ENCODE measurements at places on chromosomes 1 and 21.

- no peak for DNase-seq
Measured at GRCh38 chr1:152679459-152679858, 4.4 kb downstream of the LCE2C start.

- DNase-seq: no peak
Measured at GRCh38 chr1:15158506-15159165, 5.1 kb downstream of the TMEM51 start.

- DNase-seq: no peak
Measured at GRCh38 chr1:220825819-220826551, 39.3 kb downstream of the MTARC1 start.

DNA sequence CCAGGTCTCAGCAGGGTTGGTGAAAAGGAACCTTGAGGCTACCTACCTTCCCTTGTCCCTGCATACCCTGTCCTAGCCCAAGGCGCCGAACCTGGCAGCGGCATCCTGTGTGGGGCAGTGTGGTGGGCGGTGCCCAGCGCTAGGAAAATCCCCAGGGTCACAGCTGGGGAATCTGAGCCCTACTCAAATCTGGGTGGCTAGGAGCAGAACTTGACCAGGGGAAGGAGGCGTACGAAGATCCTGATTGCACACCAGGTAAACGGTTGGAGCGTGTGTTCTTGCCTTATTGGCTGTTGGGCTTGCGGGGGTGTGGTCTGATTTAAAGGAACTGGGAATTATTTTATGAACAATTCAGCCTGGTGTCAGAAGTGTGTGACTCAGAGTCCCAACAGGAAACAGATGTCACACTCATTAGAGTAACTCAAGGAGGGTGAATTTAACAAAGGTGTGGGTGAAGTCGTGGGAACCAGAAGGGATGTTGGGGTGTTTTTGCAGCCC is 118.6 kb downstream of the LRIG2 start:
- no peak for DNase-seq

DNA sequence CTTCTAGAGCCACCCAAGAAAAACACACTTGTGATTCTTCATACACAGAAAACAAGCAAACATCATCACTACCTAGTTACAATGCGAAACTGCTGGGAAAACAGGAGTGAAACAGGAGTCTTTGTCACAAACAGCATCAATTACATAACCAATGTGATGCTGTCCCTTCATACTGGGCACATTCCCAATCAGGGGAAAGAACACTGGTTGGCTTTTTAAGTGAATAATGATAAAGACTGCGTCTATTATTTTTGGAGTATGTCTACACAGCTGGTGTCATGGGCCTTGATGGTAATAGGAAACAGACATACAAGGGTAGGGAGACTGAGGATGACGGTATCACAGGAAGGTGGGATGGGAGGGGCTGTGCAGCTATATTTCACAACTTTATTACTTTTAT is 43.3 kb downstream of the SIPA1L2 start:
- no peak for DNase-seq

GRCh38 chr1:12593621-12594066 is 24.4 kb downstream of the DHRS3 start:
- DNase-seq: no peak

- no peak for DNase-seq
Measured at GRCh38 chr1:207058878-207059867, 6.1 kb downstream of the PFKFB2 start.

- no peak for DNase-seq
Measured at GRCh38 chr1:199809311-199809710, 218.2 kb upstream of the NR5A2 start.

- no peak for DNase-seq
Measured at GRCh38 chr1:95003433-95003738, 69.4 kb downstream of the ALG14 start.

GRCh38 chr21:31918250-31918775 is 45.5 kb downstream of the HUNK start:
- DNase-seq: no peak

DNA sequence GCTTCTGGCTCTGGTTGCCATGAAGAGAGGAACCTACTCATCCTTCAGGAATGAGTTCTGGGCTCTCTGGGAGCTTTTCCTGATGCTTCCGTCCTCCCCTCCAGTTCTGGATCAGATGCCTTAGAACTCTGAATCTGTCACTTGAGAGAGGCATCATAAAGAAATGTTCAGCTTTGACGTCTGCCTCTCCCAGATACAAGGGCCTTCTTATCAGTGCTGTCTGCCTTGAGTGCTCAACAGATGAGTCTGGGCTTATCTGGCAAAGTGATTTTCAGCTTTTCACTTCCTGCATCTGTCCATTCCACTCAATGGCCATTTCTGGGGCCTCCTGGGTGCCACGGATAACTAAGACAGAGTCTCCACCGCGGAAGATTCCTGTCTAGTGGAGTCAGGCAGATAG is 12.3 kb upstream of the OTUD3 start:
- no peak for DNase-seq

- no peak for DNase-seq
Measured at GRCh38 chr1:209570743-209571142, 12.8 kb upstream of the CAMK1G start.

DNA sequence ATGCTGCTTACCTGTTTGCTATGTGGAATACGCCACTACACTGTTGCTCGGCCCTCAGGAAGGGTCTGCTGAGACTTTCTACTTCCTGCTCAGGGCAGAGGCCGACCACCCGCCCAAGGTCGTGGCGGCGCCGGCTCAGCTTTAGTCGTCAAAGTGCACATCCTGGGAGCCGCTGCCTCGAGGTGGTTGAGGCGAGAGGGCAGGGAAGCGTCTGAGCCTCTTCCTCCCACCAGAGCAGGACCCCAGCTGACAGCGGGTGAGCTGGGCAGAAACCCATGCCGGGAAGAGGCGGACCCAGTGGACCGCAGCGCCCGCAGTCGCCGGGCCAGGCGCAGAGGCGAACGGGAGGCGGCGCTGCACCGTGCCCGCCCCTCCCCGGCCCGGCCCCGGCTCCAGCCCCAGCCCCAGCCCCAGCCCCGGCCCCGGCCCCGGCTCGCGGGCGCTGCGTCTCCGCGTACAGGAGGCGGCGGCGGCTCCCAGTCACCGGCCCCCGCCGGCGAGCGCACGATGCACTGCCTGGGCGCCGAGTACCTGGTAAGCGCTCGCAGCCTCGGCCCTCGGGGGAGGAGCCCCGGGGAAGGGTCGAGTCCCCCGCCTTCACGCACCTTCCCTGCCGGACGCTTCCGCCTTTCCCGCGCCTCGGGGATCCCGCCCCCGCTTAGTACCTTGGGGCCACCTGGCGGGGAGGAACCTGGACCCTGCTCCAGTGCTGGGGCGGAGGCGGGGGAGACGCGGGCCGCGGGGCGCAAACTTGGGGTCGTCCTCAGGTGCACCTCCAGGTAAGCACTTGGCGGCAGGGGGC is at the start of gene SLC44A3:
Gene SLC44A3, plus strand, starts transcription at position 413 of the 802 bp plus-strand sequence. Its CDS starts 95 bp downstream, at position 508.
- no peak for DNase-seq

- DNase-seq: no peak
Measured at GRCh38 chr1:215115760-215116159, 33.2 kb downstream of the KCNK2 start.

DNA sequence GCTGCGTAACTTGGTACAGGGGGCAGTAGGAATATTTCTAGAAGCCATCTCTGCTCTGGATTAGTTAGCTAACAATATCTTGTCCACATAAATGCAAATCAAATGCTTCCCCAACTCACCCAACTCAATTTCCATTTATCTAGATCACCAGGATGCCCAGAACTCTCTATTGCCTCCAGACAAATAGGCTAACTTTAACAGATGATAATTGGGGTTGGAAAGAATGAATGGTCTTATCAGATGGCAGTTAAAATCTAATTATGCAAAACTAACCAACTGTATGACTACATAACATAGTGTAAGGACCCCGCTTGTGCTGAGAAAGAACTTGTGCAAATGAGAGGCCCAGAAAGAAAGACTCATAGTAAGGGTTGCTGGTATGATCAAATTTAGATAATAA is 1024.8 kb downstream of the PLA2G4A start:
- no peak for DNase-seq

DNA sequence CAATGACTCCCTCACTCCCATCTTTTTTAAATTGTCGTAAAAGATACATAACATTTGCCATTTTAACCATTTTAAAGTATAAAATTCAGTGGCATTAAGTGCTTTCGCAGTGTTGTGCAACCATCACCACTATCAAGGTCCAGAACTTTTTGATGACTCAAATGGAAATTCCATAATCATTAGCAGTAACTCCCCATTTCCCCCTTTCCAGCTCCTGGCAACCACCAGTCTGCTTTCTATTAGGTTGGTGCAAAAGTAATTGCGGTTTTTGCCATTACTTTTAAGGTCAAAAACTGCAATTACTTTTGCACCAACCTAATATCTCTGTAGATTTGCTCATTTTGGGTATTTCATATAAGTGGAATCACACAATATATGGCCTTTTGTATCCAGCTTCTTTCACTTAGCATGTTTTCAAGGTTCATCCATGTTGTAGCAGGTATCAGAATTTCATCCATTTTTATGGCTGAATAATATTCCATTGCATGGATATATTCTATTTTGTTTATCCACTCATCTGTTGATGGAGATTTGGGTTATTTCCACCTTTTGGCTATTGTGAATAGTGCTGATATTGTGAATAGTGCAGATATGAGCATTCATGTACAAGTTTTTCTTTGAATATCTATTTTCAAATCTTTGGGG is 159.7 kb downstream of the HIVEP3 start:
- no peak for DNase-seq

- DNase-seq: no peak
Measured at GRCh38 chr1:175552306-175552705, 191.1 kb downstream of the TNR start.

GRCh38 chr1:205344066-205344928 is 12.4 kb downstream of the KLHDC8A start:
- no peak for DNase-seq

GRCh38 chr1:36225283-36225899 is 1.1 kb downstream of the THRAP3 start:
- DNase-seq: no peak

- no peak for DNase-seq
Measured at GRCh38 chr1:40247655-40248054, at the start of gene TMCO2. Gene TMCO2 (plus strand): TSS chr1:40247937. CDS start chr1:40247994, 57 bp downstream.

GRCh38 chr1:109213345-109213823 is 334 bp upstream of the SARS1 start:
- no peak for DNase-seq

DNA sequence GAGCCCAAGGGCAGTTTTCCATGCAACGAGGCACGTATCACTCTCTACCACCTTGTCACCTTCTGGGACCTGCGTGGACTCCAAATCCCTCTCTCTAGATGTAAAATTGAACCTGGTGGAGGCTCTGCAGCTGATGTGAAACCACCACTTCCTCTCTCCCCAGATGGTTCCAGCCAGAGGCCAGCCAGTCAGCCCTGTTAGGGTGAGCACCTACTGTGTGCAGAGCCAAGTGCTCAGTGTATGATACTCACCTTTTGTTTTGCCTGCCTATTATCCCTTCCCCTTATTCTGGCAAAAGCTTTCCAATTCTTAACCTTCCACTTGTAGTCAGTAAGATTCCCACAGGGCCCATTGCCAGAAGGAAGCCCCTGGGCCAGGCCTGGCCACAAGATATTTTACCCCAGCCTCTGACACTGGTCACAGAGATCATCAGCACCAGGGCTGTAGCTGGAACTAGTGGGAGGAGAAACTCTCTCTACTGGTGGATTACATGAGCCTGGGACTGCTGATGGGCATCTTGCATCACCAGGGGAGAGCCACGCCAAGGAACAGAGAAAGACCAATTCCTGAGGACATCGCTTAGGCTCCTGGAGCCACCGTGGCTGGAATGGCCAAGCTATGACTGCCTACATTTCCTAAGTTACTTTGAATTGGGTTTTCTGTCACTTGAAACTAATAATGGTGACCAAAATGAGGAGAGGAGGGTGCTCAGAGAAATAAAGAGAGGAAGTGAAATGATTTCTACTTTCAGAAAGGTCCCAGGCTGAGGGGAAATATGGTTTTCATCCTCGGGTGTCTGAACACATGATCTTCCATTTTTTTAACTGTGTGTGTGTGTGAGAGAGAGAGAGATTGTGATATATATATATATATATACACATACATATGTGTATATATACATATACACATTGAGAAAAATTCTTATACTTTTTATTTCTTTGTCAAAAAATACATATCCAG is 26.6 kb upstream of the RD3 start:
- DNase-seq: no peak

GRCh38 chr1:211531194-211532087 is 39.5 kb upstream of the RD3 start:
- no peak for DNase-seq

- no peak for DNase-seq
Measured at GRCh38 chr21:39553331-39553730, 59.4 kb upstream of the B3GALT5 start.

- no peak for DNase-seq
Measured at GRCh38 chr1:103937763-103938357, 188.2 kb downstream of the AMY1C start.

DNA sequence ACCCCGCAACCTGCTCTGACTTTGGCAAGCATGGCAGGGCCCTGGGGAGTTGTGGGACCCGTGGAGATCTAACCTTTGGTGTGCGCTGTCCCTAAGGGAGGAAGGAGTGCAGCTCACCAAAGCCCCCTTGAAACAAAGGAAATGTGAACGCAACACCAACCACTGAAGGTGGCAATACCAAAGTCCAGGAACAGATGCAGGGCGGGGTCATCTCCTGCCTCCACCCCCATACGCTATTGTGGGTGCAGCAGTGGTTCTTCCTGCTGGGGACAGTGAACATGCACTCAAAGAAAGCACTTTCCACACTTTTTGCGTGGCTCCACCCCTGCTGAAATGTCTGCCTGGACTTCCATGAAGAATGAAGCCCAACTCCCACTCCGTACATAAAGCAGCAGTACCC is 93.0 kb downstream of the UBE2U start:
- no peak for DNase-seq

GRCh38 chr1:87902830-87903229 is 574.1 kb downstream of the LMO4 start:
- no peak for DNase-seq

- no peak for DNase-seq
Measured at GRCh38 chr21:16837321-16837720, 675.5 kb upstream of the CXADR start.

DNA sequence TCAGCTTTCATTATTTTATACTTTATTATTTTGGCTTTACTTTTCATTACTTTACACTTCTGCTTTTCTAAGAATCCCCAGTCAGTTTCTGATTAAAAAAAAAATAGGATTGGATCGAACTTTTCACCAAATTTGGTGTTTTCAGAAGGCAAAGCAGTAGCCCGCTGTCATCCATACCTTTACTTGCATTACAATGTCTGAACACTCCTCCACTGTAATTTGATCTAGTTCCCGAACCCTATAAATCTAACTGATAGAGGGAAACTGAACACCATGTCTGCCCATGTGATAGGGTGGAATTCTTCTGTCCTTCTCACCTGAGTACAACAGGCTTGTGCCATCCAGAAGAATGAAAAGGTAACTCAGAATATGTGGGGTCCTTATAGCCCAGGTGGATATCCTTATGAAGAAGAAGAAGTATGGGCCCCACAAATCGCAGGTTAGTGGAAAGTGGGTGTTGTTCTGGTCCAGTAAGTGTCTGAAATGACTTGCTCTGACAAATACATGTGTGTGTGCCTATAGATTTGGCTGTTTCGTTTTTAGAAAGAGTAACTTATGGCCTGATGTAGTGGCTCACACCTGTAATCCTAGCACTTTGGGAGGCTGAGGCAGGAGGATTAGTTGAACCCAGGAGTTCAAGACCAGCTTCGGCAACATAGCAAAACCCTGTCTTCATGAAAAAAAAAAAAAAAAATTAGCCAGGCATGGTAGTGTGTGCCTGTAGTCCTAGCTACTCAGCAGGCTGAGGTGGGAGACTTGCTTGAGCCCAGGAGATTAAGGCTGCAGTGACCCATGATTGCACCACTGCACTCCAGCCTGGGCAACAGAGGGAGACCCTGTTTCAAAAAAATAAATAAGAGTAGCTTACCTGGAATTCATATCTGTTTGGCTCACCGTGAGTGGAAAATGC is 26.6 kb upstream of the CDC14A start:
- DNase-seq: no peak

GRCh38 chr1:38194472-38194871 is 147.9 kb upstream of the POU3F1 start:
- no peak for DNase-seq

All from activated naive CD4-positive, alpha-beta T cell (primary cell).